ENCODE measurements at places on chromosomes 7 and 10. TPM values are rescaled to one million over a fixed set of nuclear protein-coding genes. Genes with fewer than 3 reads are reported as not detected.

Gene ABCF2
- 61.3 TPM for total RNA-seq

Gene OR9A2
- total RNA-seq: not detected

Gene FUOM
- 16.0 TPM for total RNA-seq

Gene CREB5
- 5.3 TPM for total RNA-seq

Gene BTBD16
- total RNA-seq: 1.7 TPM

Gene RAB18
- 83.4 TPM for total RNA-seq

Gene GSAP
- 2.9 TPM for total RNA-seq

Gene HTR5A
- total RNA-seq: not detected

Gene SLC26A3
- total RNA-seq: not detected

Gene WDFY4
- not detected for total RNA-seq

Gene KCP
- 0.09 TPM for total RNA-seq

Gene CNTNAP2
- total RNA-seq: not detected

Gene GPRIN2
- total RNA-seq: 32.7 TPM

Gene ASB10
- not detected for total RNA-seq

Gene PDLIM1
- total RNA-seq: 231 TPM

Gene STOX1
- total RNA-seq: 0.65 TPM

Gene PPP1R17
- total RNA-seq: not detected

Gene SLC16A9
- total RNA-seq: 0.07 TPM

Gene RET
- 0.83 TPM for total RNA-seq

Gene TYSND1
- 16.8 TPM for total RNA-seq

Gene SDHAF3
- 20.2 TPM for total RNA-seq

Gene HECW1
- total RNA-seq: 14.9 TPM
